ENCODE measurements at places on chromosomes 12 and 14. TPM values are rescaled to one million over a fixed set of nuclear protein-coding genes. Genes with fewer than 3 reads are reported as not detected.

OAS1 gene
- total RNA-seq: 50.3 TPM

TSPAN19 gene
- not detected for total RNA-seq

PPP4R4 gene
- 0.50 TPM for total RNA-seq

KRT81 gene
- total RNA-seq: 4,063 TPM

ZDHHC17 gene
- 15.7 TPM for total RNA-seq

KLRB1 gene
- not detected for total RNA-seq

PAPLN gene
- 5.7 TPM for total RNA-seq

METTL1 gene
- total RNA-seq: 47.0 TPM

SIVA1 gene
- 183 TPM for total RNA-seq

NFE2 gene
- not detected for total RNA-seq

PAH gene
- total RNA-seq: not detected
